Activated T-helper 1 cell treated with anti-CD3 and anti-CD28 coated beads, Interleukin-12 subunit alpha, Interleukin-12 subunit beta, Interleukin-2, Interleukin-4 antibody, amounts not matched to agents 30 ng/mL and 10 ng/mL and 1 ng/mL, durations not matched to agents 14 hours and 24 hours and 36 hours (primary cell): ENCODE measurements at places on chromosomes 4 and X.
A peak's percentile ranks its signal among the peaks of the same experiment; 100 is the strongest.

- no peak for DNase-seq
These were observed 47.4 kb downstream of the LINC00632 start for GRCh38 chrX:140756941-140757340.

DNA sequence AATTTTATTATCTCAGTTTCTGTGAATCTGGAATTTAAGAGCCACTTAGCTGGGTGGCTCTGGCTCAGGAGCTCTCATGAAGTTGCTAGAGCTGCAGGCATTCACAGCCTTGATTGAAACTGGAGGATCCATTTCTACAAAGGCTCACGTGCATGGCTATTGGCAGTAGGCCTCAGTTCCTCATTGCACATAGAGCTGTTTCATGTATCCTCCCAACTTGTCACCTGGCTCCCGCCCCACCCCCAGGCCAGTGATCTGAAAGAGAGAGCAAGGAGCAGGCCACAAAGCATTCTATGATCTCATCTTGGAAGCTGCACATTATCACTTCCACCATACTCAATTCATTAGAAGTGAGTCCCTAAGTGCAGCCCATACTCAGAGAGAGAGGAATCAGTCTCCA is 18.5 kb upstream of the AP1AR start:
- no peak for DNase-seq

- no peak for DNase-seq
These were observed 50.8 kb downstream of the SLC2A9 start for GRCh38 chr4:9970399-9971011.

DNA sequence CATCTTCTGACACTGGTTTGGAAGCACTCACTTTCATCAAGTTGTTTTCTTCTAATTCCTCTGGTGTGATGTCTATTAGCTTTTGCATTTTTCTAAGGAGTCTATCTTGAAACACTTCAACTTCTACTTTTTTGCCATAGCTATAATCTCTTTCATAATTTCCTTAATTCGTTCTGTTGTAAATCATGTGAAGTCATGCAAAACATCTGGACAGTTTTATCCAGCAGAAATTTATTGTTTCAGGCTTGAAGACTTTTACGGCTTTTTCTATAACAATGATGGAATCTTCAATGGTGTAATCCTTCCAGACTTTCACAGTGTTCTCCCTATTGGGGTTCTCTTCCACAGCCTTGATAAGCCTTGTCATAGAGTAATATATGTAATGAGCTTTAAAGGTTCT is 74.9 kb upstream of the PABPC4L start:
- no peak for DNase-seq

DNA sequence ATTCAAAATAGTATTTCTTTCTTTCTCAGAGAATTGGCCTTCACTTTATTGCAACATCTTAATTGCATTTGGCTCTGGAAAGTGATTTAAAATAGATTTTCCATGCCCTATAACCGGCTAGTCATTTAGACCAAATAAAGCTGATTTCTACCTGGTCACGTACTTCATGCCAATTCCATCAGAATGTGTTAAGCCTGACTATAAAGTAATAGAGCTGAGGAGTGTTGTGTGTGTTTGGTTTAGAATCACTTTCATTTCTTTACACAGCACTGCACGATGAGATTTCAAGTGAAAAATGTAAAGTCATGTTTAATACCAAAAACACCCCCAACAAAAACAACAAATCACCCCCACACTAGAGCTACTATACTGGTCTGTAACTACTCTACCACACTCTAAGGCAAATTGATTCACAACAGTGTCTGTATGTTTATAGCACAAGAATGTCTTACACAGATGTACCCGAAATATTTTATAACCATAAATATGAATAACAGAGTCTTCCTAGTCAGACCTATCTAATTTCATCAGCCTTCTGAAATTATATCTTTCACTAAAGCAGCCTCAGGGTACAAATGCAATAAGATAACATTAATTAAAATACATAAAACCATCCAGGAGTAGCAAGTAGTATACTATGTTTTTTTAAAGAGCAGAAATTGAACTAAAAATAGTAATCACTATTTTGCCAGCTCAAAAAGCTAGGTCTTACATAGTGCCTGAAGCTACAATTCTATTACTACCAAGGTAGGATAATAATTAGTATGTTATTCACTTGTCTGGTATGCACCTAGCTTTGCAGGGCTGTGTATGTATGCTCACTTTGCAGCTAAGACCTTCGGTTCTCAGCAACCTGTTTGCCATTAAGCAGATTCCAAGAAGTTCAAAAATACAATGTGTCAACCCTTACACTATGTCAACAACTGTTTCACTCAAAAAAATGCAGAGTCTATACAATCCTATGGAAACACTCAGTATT is 28.4 kb downstream of the APBB2 start:
- no peak for DNase-seq

- DNase-seq: no peak
These were observed 236.7 kb downstream of the SLC7A11 start for GRCh38 chr4:138005486-138005885.

- no peak for DNase-seq
These were observed 224.9 kb upstream of the MAD2L1 start for GRCh38 chr4:120291541-120291940.

- DNase-seq: no peak
These were observed 30.0 kb downstream of the PAPSS1 start for GRCh38 chr4:107689912-107690587.

DNA sequence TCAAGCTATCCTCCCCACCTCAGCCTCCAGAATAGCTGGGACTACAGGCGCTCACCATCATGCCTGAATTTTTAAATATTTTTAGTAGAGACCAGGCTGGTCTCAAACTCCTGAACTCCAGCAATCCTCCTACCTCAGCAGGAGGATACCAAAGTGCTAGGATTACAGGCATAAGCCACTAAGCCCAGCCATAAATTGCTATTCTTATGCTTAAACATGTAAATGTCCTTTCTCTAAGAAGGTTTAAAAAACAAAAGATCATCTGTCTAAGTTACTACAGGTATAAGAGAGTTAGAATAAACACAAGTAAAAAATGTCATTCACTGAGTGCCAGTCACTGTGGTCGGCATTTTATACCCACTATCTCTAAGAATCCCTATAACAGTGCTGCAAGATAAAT is 28.3 kb downstream of the PRMT9 start:
- DNase-seq: no peak

DNA sequence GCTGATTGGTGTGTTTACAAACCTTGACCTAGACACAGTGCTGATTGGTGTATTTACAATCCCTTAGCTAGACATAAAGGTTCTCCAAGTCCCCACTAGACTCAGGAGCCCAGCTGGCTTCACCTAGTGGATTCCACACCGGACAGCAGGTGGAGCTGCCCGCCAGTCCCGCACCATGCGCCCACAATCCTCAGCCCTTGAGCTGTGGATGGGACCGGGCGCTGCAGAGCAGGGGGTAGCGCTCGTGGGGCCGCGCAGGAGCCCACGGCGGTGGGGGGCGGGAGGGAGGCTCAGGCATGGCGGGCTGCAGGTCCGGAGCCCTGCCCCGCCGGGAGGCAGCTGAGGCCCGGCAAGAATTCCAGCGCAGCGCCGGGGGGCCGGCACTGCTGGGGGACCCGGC is 30.7 kb downstream of the MEPE start:
- no peak for DNase-seq

- DNase-seq: no peak
These were observed 132.0 kb downstream of the ANK2 start for GRCh38 chr4:113181289-113182007.

GRCh38 chr4:153266988-153267387 is 62.7 kb downstream of the TRIM2 start:
- DNase-seq: no peak

DNA sequence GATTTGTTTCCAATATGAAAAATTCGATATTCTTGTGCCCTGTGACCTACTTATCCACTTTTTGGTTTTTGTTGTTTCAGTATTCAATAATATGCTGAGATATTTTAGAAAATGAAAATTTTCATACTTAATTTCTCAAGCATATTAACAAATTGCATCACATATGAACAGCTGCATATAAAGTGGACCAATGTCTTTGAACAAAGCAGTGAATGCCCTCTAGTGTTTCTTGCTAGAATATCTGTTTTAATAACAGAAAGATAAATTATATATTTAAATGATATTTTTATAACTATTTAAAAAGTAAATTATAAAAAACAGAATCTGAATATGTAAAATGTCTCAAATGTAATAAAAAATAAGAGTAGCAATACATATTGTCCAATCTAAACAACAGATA is 31.7 kb upstream of the INTU start:
- DNase-seq: no peak

DNA sequence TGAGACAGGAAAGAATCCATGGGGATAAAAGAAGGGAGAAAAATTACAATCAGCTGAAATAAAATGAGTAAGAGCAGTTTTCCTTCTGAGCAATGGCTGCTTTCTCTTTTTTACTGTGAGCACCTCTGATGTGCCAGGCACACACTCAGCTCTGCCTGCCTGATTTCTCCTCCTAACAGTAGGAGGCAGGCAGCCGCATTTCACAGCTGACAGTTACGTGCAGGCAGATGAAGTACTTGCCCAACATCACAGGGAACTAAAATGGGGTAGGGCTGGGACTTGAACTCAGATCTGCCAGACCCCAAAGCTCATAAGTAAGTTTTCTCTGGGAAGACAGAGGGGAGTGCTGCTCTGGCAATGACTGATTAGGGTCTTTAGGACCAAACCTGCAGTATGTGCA is 54.6 kb downstream of the C4orf50 start:
- no peak for DNase-seq

DNA sequence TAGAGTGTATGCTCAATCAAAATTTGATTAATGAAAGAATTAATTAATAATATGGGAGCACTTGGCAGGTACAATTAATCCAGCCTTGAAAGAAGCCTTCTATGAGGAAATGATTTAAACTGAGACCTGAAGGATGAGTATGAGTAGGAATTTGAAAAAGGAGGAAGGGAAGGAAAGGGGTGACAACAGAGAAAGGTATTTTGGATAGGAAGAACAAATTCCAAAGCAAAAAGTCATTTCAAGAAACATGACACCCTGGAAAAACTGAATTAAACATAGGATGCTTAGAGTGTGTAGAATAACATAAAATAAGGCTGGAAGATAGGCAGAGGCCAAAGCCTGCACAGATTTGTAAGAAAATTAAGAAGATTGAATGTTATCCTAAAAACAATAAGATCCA is 29.6 kb downstream of the PHOX2B start:
- DNase-seq: no peak

GRCh38 chr4:106369456-106370060 is 980 bp upstream of the GIMD1 start:
- no peak for DNase-seq

GRCh38 chr4:68152411-68152810 is 22.7 kb upstream of the TMPRSS11F start:
- DNase-seq: no peak

GRCh38 chrX:150779385-150779784 is 86.2 kb downstream of the MTMR1 start:
- DNase-seq: no peak

DNA sequence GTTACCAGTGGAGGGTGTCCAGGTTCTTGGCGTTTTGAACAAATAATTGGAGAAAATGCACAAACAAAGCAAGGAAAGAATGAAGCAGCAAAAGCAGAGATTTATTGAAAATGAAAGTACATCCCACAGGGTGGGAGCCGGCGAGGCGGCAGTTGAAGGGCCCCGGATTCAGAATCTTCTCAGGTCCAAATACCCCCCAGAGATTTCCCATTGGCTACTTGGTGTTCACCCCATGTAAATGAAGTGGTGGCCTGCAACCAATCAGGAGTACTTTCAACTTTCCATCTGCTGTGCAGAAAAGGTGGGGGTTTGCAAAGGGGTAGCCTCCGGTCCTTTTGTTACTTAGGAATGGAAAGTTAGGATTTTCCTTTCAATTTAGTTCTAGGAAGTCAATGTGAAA is 1447.0 kb downstream of the C4orf33 start:
- no peak for DNase-seq

- DNase-seq: no peak
These were observed 25.5 kb upstream of the RXFP1 start for GRCh38 chr4:158496030-158496741.

DNA sequence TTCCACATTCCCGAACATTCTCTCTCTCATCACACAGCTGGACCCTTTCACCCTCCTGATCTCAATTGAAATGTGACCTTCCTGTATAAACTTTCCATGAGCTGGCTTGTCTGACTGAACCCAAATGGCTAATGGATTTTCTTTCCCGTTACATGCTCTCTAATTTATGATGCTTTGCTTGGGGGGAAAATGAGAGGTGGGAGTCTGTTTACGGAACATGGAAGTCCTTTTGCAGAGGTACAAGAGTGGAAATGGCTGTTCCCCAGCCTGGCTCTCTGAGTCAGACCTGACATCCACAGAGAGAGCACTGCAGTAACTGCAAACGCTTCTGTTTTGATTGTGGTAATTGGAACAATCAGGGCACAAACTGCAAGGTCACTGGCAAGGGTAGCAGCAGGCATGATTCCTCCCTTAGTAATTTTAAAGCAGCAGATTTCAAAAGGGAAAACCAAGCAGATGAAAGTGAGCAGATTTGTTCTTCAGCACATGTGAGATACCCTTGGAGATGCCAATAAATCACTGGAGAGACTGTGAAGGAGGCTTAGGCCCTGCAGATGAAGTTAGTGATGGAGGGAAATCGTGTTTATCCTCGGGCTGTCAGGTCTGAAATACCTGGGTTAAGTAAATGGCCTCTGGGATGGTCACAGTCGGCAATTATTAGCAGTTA is 83.9 kb downstream of the SNCA start:
- no peak for DNase-seq

DNA sequence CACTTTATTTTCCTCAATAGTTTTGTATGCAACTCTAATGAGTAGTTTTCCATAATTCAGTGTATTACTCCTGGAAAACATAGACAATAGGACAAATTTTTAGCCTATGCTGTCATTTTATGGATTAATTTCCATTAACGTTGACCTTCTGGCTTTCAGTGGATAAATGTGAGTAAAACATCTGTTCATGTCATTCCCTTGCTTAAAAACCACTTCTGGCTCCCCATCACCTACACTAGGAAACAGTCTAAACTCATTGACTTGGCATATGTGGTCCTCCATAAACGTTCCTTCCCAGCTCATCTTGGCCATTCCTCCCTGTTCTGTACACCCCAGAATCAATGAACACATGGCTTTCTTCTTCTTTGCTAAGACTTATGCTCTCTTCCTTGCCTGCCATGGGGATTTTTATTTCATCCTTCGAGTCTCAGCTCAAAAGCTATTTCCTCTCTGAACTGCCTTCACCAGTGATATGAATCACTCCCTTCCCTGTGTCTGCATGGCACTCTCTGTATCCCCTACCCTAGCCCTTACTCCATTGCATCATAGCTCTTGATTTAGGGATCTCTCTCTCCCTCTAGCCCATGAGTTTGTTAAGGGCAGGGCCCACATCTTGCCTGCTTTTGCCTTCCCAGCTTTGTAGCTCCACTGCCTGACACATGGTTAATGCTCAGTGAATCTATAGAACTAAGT is 34.8 kb downstream of the DOCK11 start:
- DNase-seq: no peak

- no peak for DNase-seq
These were observed 203.1 kb downstream of the FBXO8 start for GRCh38 chr4:174080361-174080760.

GRCh38 chrX:101749436-101749835 is 89.8 kb upstream of the ARMCX2 start:
- no peak for DNase-seq

GRCh38 chr4:2042204-2042946 is 16.8 kb upstream of the NAT8L start:
- peak; percentile 31 for DNase-seq

- no peak for DNase-seq
These were observed 71.6 kb downstream of the MAML3 start for GRCh38 chr4:140082391-140082755.
